ENCODE measurements at places on chromosomes 6 and 20.

DNA sequence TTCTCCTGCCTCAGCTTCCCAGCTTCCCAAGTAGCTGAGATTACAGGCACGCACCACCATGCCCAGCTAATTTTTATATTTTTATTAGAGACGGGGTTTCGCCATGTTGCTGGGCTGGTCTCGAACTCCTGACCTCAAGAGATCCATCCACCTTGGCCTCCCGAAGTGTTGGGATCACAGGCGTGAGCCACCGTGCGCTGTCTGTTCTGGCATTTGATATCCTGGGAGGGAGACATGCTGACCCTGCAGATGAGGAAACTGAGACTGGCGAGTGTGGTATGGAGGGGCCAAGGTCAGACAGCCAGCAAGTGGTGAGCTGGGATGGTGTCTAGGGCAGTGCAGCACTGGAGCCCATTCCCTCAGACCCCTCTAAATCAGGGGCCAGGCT, 44.6 kb downstream of the SRC start:
- DNase-seq, result no peak

DNA sequence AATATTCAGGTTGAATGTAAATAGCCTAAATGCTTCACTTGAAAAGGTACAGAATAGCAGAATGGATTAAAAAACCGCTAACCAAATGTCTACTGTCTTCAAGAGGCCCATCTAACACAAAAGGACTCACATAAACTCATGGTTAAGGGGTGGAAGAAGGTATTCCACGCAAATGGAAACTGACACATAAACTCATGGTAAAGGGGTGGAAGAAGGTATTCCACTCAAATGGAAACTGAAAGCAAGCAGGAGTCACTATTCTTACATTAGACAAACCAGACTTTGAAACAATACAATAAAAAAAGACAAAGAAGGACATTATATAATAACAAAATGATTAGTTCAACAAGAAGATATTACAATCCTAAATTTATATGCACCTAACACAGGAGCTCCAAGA, 38.3 kb upstream of the PKIB start:
- DNase-seq, result no peak

GRCh38 chr6:35184580-35185301, 29.0 kb upstream of the SCUBE3 start:
- no peak for DNase-seq

GRCh38 chr6:166567107-166567506, 19.4 kb downstream of the RAMACL start:
- no peak for DNase-seq

DNA sequence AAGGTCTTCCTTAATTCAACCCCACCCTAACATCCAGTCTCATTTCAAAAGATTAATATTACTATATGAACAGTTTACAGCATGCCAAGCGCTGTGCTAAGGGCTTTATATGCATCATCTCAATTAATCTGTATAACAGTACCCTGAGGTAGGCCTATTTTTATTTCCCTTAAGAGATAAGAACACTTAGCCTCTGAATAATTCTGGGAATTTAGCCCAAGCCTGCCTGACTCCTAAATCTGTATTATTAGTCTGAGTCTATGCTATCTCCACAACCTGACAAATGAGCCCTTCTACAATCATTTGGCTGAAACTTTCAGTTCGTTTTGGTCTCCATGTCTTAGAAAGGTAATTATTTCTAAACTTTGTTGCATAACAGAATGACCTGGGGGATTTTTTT, 77.7 kb upstream of the SAMD5 start:
- DNase-seq, result no peak

GRCh38 chr6:160959726-160960435, 31.7 kb upstream of the MAP3K4 start:
- DNase-seq, result no peak

DNA sequence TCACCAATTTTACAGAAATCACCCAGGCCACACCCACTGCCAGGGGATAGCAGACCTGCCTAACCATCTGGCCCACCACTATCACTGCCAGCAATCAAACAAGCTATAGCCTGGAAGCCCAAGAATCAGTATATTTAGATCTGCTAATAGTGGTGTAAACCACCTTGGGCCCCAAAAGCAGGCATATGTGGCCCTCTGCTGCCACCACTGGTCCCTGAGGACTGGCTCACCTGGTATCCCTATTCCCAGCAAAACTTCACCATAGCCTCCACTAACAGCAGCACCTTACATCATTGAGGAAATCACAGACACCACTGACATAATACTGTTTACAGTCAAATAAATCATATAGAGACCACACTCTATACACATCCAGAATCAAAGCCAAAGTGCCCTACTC, 880.4 kb upstream of the MAN1A1 start:
- DNase-seq, result no peak

DNA sequence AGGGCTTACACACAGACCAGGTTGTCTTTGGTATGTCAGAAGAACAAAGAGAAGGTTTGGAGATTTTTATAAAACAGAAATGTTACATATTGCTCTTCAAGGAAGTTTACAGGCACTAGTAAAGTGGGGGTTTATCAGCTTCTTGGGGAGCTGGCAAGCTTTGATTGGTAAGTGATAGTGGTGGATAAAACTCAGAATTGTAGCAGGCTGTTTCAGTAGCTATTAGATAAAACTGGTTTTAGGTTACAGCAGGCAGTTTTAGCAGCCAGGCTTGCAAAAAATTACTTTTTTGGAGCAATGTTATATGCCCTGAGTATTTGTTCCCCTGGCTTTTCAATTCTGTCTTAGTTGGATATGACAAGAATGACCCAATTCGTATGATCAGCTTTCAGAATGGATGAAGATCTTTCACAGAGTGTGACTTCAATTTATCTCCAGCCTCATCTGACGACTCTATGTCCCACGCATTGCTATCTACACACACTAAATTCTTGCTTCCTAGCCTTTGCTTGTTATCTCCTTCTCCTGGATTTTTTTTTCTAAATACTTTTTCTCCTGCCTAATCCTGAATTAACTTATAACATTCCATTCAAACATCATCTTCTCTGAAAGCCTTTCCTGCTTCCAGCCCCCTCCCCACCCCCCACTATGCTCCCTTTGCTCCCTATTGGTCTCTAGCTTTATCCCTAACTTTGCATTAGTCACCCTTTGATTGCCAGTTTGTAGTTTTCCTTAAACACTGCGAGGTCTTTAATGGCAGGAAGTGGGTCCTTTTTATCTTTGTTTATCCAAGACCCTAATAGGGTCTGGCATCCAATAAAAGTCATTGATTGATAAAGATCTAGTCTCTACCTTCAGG, 1.0 kb upstream of the TOMM34 start:
- no peak for DNase-seq

GRCh38 chr20:22585786-22586493, 1.6 kb upstream of the FOXA2 start:
- DNase-seq, result no peak

GRCh38 chr6:30202366-30202765, 10.8 kb downstream of the TRIM26 start:
- no peak for DNase-seq

- no peak for DNase-seq
Measured at GRCh38 chr20:6956574-6956973, 189.1 kb downstream of the BMP2 start.

DNA sequence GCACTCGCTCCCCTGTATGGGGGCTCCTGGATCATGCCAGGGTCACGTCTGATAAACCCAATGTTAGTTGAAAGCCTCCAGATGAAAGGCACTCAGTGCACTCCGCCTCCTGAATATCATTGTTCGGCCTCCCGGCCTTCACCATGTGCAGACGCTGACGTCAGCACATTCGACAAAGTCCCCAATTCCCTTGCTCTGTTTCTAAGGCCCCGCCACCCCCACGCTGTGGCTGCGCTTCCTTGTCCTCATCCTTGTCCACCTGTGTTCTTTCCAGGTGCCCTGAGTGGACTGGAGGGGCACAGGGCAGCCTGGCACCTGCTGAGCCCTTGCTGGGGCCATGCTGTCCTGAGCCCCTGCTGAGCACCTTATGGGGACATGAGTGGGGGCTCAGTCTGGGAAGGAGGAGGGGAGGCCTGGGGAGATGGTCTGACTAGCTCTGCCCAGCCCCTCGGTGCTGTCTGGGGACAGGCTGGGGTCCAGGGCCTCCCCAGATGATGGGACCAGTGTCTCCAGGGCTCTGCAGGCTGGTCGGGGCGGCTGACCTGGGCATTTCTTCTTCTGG, 9.8 kb upstream of the BHLHE23 start:
- no peak for DNase-seq

GRCh38 chr20:1987826-1988225, 6.0 kb downstream of the PDYN start:
- no peak for DNase-seq

DNA sequence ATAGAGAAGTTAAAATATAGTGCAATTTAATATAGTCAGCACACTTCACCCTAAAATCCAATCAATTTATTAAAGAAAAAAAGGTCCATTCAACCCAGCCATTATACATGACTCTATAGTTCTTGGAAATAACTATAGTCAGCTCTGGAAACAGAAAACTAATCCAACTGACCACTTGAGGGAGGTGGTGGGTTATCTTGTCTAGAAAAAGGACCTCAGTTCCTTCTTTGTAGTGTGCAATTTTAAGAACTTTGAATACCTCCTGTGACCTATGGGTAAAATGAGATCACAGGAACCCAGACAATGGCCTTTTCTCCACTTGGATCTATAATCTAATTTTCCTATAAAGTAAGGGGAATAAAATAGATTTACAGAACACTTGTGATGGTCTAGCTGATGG, 163.6 kb upstream of the CENPW start:
- DNase-seq, result no peak

DNA sequence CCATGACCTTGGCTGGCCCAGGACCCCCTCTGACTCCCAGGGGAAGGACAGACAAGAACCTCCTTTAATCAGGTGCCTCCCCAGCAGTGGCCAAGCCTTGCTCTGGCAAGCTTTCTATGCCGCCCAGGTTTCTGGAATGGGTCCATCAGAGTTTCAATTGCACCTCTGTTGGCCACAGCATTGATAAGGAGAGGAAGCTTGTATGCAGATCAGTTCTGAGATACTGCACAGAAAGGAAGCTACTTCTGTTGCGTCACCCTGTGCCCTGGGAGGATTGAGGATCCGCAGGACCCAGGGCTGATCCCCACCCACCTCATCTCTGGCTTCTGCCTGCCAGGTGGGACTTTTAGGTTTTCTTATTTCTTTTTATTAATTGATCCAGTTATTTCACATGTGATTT, 167.2 kb downstream of the TFAP2C start:
- DNase-seq, result no peak

- no peak for DNase-seq
Measured at GRCh38 chr20:63697357-63697867, 960 bp downstream of the TNFRSF6B start.

DNA sequence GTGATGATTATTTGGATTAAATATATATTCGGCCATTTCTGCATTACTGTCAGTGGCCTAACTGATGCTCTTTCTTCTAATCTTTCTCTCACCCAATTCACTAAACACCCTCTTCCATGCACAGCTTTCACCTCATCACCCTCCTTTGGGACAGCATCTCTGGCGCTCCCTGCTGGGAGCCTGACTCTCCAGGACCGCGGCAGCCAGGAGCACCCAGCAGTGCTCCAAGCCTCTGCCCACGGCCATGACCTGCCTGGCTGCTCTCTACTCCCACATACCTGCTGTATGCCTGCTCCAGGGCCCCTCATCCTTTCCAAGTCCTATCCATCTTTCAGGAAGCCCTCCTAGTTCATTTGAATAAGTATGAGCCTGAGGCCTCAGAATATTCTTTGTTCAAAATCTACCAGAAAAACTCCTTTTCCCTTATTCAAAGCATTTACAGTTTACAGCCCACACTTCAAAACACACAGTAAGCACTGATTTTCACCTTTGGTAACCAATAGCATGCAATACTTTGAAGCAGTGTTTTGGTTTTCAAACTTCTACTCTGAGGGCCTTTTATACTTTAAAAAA, 15.2 kb downstream of the CTCFL start:
- DNase-seq, result no peak

DNA sequence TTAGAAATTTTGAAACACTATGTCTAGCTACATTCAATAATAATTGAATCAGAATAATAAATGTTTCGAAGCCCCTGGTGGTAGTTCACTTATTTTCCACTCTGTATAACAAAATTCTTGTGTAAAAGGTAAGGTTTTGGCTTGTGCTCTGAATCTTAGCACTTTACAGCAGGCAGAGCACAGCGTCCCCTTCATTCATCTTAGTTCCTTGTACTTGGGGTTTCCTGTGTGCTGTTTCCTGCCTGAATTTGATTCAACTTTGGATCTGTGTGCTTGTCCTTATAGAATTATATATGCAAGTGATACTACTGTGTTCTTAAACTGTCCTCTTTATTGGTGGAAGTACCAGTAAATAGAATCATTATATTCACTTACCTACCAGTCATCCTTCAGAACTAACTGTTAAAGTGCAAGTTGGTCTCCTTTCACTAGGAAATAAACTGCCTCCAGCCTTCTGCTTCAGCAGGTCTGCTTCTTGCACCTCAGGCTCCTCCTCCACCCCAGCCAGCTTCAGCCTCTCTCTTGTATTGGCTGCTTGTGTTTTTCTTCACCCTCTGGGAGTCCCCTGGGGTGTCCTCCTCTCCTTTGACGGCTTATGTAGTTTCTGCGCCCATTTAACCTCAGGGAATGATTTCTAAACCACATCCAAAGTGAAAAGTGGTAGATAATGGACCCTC, 28.8 kb upstream of the TULP4 start:
- DNase-seq, result no peak

DNA sequence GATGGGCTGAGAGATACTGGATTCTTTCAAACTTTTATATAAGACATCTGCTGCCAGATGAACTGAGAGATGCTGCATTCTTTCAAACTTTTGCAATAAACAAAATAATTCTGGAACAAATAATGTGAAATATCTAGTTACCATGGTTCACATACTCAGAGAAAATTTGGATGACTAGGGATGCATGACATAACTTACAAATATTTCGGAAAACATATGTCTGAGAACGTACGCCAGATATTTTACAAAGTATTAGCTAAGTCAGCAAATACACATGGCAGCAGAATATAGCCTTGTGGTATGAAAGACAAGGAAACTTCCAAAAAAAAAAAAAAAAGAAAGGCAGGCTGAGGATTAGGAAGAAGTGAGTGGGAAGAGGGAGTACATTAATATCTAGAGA, 113.3 kb upstream of the TRAF3IP2 start:
- DNase-seq, result no peak

- DNase-seq, result no peak
Measured at GRCh38 chr6:9131616-9132015, 696.3 kb upstream of the SLC35B3 start.

- no peak for DNase-seq
Measured at GRCh38 chr6:29947077-29947980, 5.0 kb downstream of the HLA-A start.
